ENCODE measurements at places on chromosomes 7 and 10.
A peak's percentile ranks its signal among the peaks of the same experiment; 100 is the strongest.

DNA sequence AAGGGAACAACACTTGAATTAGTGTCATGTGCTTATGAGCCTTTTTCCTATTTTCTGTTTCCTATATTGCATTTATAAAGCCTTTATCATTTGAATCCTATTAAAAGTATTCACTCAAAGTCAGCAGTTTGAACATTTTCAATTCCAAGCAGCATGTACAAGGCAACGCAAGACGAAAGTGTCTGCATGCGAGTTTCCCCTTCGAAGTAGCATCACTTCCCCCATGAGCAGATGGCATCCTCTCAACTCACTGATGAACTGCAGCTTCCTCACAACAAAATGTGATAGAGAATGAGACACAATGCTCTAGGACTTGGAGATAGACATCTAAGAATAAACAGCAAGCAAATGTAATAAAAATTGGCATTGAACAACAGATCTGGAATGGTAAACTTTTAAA lies 270.7 kb downstream of the PRPF18 start:
- no peak for DNase-seq

DNA sequence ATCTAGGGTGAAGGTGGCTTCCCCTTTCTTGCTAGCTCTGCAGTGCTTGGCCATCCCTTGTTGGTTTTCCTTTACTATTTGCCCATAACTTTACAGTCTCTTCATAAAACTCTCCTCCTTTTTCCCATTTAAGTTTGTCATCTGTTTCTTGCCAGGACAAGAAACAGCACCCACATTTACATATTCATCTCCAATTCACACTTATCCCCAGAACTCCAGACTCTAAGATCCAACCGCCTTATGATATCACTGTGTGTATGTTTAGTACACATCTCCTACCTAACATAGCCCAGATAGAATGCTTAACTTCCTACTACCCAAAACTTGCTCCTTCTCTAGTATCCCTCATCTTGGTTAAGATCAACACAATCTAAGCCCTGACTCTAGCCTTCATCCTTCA lies 622.2 kb downstream of the KCNMA1 start:
- DNase-seq, result no peak

DNA sequence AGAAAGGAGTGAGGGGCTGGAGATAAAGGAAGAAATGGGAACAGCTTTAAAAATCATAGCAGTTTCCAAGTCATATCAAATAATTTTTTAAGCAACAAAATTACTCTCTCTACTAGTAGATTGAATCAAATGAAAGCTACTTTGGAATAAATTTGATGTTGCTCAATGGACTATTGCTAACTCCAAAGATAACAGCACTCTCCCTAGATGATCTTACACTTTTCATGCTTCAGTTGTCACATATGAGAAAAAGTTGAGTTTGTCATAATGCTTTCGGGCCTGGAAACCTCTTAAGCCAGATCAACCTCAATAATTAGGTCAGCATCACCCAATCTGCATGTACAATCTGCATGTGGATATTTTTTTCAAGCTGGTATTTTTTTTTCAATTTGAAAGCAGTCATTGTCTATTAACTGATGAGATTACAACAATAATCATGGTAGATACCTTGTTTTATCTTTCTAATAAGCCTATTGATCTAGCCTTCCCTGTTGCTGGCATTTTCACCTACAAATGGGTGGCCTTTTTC lies 31.3 kb downstream of the LIPJ start:
- no peak for DNase-seq

GRCh38 chr10:130020651-130021382 lies 56.7 kb upstream of the EBF3 start:
- no peak for DNase-seq

DNA sequence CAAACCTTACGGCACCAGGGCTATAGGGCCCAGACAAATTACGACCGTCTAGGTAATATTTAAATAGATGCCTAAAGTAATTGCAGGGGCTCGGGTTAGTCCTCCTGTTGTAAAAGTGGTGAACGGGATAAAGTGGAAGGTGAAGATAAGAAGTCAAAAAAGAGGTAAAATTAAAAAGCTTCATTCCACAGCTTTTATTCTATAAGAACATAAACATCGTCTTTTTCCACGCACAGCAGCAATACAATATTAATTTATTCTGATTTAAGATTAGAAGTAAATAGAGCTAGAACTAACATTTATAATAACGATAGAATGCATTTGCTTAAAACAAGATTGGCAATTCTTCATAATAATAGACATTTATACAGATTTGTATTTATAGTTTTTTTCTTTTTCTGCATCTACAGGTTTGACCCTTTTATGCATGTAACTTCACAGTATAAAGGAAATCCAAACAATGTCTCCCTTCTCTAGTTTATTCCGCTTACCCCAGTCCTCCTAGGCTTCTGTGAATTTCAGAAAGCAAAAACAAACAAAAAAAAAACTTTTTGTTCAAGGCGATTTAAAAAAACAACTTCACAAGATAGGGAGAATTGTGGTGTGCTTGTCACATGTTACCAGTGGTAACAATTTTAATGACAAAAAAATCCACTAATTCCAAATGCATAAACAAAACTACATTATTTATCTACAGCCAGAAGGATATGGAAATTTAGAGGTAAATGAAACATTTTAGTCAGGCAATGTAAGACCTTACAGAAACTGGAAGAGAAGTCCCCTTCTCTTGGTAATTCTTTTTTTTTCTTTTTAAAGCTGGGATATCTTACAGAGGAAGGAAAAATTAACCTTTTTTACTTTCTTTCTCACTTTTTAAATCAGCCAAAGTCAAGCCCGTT lies 3.4 kb downstream of the HOXA10 start:
- DNase-seq, result peak; percentile 5

GRCh38 chr7:122511268-122511667 lies 187.6 kb downstream of the RNF133 start:
- DNase-seq, result no peak

GRCh38 chr7:94429153-94429552 lies 34.5 kb downstream of the COL1A2 start:
- no peak for DNase-seq

DNA sequence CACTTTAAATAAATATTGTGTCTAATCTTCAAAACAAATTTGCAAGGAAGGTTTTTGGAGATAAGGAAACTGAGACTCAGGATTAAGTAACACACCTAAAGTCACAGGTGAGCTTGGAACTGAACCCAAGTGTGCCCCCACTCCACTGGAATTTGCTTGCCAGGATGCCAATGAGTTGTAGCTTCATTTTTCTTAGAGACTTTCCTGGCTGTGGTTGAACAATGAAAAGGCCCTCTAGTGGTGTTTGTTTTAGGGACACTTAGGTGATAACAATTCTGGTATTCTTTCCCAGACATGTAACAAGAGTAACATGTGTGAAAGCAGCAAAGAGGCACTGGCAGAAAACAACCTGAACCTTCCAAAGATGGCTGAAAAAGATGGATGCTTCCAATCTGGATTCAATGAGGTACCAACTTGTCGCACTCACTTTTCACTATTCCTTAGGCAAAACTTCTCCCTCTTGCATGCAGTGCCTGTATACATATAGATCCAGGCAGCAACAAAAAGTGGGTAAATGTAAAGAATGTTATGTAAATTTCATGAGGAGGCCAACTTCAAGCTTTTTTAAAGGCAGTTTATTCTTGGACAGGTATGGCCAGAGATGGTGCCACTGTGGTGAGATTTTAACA lies 1.5 kb downstream of the IL6 start:
- DNase-seq, result peak; percentile 75

DNA sequence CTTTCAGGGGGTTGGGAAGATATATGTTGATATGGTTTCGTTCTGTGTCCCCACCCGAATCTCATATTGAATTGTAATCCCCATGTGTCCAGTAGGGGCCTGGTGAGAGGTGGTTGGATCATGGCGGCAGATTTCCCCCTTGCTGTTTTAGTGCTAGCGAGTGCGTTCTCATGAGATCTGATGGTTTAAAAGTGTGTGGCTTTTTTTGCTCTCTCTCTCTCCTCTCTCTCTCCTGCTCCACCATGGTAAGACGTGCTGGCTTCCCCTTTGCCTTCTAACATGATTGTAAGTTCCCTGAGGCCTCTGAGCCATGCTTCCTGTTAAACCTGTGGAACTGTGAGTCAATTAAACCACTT lies 68.4 kb upstream of the PDZD8 start:
- no peak for DNase-seq

- no peak for DNase-seq
These were observed 1.1 kb downstream of the ZYX start for GRCh38 chr7:143382126-143382790.

DNA sequence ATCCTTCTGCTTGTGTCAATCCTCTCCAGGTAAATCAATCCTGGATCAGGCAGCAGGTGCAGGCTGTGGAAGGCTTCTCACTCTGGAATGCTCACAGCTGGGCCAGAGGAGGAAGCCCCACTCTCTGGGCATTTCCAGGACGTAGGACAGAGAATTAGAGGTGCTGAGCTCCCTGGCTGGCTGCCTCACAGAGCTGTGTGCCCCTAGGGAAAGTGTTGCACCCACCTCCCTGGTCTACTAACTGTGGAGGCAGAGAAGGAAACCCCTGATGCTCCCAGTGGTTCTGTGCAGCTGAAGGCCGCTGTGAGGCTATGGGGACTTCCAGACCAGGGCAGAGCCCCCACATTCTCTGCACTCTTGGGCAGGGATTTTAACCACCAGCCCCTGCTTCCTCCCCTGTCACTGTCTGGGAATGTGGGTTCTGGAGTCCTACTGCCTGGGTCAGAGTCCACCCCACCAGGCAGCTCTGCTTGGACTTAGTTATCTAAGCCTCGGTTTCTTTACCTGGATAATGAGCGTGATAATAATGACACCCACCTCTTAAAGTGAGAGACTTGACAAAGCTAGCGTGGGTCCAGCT lies 73.5 kb upstream of the EEPD1 start:
- DNase-seq, result no peak

DNA sequence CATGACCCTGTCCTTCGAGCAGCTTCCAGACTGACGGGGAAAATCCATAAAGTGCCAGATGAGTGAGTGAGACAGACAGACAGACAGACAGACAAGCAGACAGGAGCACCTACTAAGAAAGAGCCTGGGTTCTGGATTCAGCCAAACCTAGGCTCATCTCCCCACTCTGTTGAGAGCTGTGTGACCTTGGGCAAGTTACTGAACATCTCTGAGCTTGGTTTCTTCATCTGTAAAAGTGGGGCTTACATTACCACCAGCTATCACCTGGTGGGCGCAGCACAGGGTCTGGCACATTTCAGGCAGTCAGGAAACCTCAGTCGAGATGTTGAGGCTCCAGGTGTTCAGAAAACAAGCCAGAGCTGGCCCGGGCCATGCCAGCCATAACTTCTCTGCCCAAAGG lies 37.6 kb downstream of the C10orf105 start:
- no peak for DNase-seq

- no peak for DNase-seq
These were observed 31.1 kb downstream of the NUB1 start for GRCh38 chr7:151372612-151373265.

- no peak for DNase-seq
These were observed 746.5 kb downstream of the LRMDA start for GRCh38 chr10:76177936-76178335.

DNA sequence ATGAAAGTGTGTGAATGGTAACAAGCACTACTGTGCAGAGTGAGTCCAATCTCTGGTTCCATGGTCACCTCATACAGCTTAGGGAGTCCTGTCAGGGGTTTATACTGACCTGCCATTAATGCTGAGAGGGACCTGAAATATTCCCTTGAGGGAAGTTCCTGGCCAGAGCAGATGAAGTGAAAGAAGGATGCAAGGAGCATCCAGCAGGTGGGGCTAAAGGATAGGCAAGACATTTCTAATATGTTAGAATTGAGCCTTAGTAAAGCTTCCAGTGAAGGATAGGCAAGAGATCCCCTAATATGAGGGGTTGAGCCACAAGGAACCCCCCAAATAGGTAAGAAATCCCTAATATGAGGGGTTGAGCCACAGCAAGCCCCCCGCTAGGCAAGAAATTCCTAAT lies 25.5 kb upstream of the FAM221A start:
- DNase-seq, result peak; percentile 30

DNA sequence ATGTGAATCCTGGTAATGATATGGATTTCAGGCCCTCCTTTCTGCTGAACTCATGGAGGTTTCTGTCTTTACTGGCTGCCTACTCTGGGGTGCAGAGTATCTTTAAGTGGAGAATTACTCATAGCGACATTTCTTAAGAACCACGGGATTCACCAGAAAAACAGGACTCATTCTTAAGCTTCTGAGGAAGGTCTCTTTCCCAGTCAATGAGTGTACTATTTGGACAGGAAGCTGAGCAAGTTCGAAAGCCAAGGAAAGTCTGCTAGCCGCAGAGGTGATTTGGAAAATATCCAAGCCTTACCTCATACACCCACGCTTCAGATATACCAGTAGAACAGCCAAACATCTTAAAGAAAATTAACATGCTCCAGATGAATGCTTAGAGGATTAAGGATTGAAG lies 377.6 kb upstream of the MYO3A start:
- DNase-seq, result no peak

GRCh38 chr10:63072951-63073350 lies 60.2 kb upstream of the NRBF2 start:
- no peak for DNase-seq

DNA sequence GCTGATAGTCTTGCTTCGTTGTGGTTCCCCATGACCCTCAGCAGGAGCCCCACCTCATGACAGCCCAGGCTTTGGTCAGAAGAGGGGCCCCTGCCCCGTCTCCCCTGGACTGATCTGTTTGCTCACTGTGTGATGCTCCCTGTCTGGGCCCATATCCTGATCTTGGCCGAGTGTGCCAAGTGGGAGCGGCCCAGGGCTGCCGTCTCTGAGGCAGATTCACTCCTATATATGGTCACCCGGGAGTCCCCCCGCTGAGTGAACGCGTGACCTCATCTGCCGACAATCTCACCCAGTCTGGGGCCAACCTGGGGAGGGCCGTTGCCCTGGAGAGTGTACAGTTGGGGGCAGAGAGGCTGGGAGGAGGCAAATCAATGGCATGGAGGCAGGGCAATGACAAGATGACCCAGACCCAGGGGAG lies 34.5 kb downstream of the PPIF start:
- peak; percentile 85 for DNase-seq

- DNase-seq, result no peak
These were observed 353.3 kb upstream of the ZMIZ1 start for GRCh38 chr10:78715435-78715834.

GRCh38 chr10:126016156-126016805 lies 119.9 kb downstream of the FANK1 start:
- DNase-seq, result no peak

- no peak for DNase-seq
These were observed 50.4 kb downstream of the CPED1 start for GRCh38 chr7:121038717-121039509.

DNA sequence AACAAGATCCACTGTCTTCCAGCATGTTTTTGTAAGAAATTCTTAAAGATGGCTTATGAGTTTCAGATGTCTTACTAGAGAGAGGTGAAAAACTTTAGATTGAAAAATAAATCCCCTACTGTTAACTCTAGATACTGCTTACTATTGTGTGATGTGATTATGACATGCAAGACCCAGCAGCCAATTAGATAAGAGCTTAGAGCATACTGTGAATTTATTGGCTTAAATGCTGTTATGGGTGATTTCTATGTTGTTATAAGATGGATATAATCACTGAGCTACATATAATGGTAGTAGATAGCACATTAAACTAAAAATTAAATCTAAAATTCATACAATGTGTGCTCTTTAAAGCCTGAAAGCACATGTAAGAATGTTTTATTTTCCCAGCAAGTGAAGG lies at the start of gene RNF133:
RNF133 (minus strand) TSS at position 101 of the 400 bp plus-strand sequence. CDS start 199 bp downstream, outside the sequence.
- DNase-seq, result no peak

- no peak for DNase-seq
These were observed 868.6 kb downstream of the GATA3 start for GRCh38 chr10:8923096-8923495.

- no peak for DNase-seq
These were observed 66.1 kb downstream of the KCNMA1 start for GRCh38 chr10:77571490-77571889.

GRCh38 chr7:19305698-19306097 lies 160.5 kb upstream of the FERD3L start:
- no peak for DNase-seq
